ENCODE measurements at places on chromosomes 6 and 20.

- no peak for DNase-seq
Measured at GRCh38 chr6:135094403-135094821, 39.8 kb upstream of the HBS1L start.

- no peak for DNase-seq
Measured at GRCh38 chr20:62395311-62396242, 8.7 kb downstream of the RPS21 start.

DNA sequence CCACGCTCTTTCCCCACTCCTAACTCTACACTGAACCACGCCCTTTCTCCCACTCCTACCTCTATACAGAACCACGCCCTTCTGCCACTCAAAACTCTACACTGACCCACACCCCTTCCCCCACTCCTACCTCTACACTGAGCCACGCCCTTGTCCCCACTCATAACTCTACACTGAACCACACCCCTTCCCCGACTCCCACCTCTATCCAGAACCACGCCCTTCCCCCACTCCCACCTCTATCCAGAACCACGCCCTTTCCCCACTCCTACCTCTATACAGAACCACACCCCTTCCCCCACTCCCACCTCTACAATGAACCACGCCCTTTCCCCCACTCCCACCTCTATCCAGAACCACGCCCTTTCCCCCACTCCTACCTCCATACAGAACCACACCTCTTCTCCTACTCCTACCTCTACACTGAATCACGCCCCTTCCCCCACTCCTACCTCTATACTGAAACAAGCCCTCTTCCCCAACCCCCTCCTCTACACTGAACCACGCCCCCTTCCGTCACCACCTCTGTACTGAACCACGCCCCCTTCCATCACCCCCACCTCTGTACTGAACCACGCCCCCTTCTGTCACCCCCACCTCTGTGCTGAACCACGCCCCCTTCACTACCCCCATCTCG lies 10.1 kb downstream of the PXMP4 start:
- DNase-seq, result no peak

GRCh38 chr6:28712982-28713381 lies 187.3 kb downstream of the GPX5 start:
- DNase-seq, result no peak

- no peak for DNase-seq
Measured at GRCh38 chr6:109393886-109394281, 11.6 kb upstream of the CD164 start.

DNA sequence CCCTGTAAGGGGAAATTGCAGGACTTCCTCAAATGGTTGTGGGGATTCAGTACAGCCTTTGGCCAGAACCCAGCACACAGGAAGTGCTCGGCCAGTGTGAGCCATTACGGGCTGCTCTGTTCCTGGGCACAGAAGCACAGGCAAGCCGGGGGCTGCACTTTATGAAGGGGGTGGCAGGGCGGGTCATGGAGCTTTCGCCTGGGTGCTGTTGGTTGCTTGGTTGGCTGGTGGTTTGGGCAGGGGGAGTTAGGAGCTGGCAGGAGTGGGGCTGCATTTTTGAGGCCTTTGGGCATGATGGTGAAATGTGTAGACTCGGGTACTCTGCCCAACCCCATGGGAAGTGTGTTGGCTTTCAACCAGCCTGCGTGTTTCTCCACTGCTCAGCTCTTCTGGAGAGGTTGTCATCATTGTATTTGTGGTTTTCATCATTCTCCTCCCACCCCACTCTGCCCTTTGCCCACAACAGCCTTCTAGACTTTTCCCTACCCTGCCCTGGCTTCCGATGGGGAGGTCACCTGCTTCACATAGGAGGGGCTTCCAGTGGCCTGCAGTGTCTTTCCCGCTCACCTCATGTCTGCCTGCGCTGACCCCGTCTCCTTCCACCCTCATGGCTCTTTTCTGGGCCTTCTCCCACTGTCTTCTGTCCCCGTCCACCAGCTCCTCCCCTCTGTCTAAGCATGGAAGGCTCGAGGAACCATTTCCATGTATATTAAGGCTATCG lies 16.1 kb upstream of the RBM38 start:
- DNase-seq, result no peak

- DNase-seq, result no peak
Measured at GRCh38 chr6:4805553-4806336, 29.5 kb downstream of the CDYL start.

Measured in AG04450 (cell line).